ENCODE measurements at places on chromosomes 4 and X.

- DNase-seq = no peak
Measured at GRCh38 chr4:159505266-159505975, 402.5 kb downstream of the RAPGEF2 start.

GRCh38 chrX:54921427-54922021 lies 900 bp downstream of the TRO start:
- peak; percentile 11 for DNase-seq

DNA sequence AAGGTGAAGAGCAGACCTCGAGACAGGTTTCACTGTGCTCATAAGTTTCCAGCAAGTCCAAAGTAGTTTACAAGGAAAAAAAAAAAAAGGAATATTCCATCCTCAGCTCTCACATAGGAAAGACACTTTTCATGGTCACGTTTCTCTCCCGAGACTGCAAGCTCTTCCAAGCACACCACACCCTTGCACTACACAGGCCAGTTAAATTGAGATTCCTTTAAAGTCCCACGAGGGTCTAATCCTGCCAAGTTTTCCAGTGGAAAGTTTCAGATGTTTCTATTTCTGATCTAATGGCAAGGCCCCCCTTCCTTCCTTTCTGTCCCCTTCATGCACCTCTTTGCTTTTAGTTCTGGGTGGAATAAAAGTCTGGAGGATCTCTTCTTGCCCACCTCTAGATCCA lies 67.9 kb upstream of the PCDH19 start:
- no peak for DNase-seq

DNA sequence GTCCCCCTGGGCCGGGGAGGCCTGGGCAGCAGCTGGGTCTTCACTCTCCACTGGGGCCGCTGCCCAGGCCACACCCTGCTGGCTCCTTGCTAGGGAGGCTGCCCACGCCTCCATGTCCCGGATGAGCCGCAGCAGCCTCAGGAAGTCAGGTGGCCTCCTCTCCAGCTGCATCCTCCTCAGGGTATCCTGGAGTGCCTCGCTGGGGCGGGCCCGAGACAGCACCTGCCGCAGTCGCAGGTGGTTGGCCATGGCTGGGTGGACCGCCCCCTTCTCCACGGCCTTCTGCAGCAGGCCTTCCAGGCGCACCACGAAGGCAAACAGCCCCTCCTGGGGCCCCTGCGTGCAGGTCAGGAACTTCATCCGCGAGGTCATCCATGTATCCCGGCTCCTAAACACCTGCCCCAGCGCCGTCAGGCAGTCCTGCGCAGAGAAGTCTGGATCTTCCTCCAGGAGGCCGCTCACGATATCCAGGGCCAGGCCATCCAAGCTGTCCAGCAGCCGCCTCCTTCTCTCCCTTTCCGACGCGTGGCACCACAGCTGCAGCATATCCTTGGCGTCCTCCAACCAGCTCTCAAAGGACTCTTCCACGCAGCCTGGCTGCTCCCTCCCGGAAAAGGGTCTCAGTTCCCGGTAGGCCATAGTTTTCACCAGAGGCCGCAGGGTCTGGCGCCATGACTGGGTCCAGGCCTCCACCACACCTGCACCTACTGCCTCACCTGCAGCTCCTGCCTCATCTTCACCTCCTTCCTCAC lies 2.1 kb downstream of the PNMA6F start:
- DNase-seq = no peak

GRCh38 chr4:187238646-187239045 lies 515.0 kb upstream of the FAT1 start:
- no peak for DNase-seq

- DNase-seq = no peak
Measured at GRCh38 chr4:142435599-142436235, 410.4 kb downstream of the INPP4B start.

DNA sequence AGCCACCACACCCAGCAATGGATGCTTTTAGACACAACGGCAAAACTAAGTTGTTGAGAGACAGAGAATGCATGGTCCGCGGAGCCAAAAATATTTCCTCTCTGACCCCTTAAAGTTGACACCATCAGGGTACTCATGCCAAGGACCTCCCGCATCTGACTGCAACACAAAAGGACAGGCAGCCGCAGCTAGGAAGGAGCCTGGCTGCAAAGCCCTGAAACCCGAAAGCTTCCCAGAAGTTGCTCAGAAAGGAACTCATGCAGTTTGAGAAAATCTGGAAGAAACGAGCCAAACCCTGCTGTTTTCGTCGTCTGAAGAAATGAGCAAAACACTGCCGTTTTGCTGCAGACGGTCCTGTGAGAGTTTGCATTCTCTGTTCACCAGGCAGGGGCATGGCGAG lies 16.5 kb downstream of the DHRSX start:
- DNase-seq = no peak

DNA sequence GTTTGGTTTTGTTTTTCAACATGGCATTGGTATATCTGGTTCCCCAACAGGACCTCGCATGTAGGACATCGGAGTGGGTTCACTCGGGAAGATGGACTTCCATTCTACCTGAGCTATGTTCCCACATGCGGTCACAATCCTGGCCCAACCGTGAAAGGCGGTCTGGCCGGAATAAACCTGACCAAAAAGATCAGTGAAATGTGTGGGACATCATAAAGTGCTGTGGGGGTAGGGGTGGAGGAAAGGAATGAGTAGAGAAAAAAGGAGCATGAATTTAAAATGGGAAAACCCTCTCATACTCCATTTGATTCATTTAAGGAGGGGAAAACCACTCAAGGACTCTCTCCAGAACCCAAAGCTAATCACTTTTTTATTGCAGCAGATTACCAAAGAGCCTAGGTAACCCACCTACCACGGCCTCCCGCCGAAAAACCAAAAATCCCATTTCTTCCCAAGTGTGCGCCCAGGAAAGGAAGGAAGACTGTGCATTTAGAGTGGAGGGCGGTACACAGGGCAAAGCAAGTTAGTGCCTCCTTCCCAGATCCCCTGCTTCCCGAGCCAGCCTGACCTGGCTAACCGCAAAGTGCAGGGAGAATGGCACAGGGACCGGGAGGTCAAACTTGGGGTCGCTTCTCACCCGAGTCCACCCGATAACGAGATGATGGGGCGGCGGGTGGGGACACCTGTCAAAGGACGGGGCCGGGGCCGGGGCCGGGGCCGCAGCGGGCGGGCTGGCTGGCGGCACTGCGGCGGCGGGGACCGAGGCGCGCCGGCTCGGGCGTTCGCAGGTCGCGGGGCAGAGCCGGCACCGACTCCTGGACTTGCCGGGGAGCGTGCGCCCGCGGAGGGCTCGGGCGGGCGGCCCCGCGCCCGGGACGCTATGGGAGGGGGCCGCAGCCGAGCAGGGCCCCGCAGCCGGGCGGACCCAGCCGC lies 669 bp downstream of the TMEM150C start:
- no peak for DNase-seq

GRCh38 chr4:54149323-54149722 lies 49.4 kb downstream of the GSX2 start:
- DNase-seq = no peak

DNA sequence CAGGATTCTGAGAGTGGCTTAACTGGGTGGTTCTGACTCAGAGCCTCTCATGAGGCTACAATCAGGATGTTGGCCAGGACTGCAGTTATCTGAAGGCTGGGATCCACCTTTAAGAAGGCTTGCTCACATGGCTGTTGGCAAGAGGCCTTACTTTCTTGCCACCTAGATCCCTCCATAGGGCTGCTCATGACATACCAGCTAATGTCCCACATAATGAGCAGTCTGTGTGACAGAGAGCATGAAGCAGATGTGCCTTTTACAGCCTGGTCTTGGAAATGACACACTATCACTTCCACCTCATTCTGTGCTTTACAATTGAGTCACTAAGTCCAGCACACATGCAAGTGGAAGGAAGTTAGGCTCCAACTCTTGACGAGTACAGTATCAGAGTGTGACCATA lies 4.3 kb upstream of the RBM3 start:
- no peak for DNase-seq

DNA sequence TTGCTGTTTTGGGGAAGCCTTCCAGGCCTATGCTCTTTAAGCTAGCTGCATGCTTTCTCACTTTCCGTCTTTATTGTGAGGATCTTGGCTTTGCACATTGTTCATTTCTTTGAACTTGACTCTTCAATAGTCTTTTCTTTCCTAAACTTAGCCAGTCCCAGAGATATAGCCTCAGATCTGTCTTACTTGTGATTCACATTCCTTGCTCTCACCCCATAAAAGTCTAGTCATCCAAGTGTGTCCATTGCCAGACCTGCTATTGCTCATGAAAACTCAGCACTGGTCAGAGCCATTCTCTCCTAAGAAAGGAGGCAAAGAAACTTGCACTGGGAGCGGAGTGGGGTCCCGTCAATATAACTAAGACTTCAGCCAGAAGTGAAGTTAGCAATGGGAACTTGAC lies 275.0 kb upstream of the CTSO start:
- no peak for DNase-seq

GRCh38 chrX:63350465-63350877 lies 661 bp downstream of the SPIN4 start:
- DNase-seq = peak; percentile 0

- DNase-seq = peak; percentile 44
Measured at GRCh38 chr4:112523764-112524505, 8.0 kb upstream of the NEUROG2 start.

All from stimulated activated CD8-positive, alpha-beta memory T cell treated with anti-CD3 and anti-CD28 coated beads, Interleukin-4, amount 100 ng/mL, for 1 hour (primary cell).